GM12878 (cell line): ENCODE measurements at places on chromosomes 6 and 20. TPM values are rescaled to one million over a fixed set of nuclear protein-coding genes. Genes with fewer than 3 reads are reported as not detected.
A peak's percentile ranks its signal among the peaks of the same experiment; 100 is the strongest.

- DNase-seq: no peak
Measured at GRCh38 chr20:53244711-53245110, 272.6 kb downstream of the TSHZ2 start.

GRCh38 chr6:139161817-139162284 lies 27.0 kb downstream of the HECA start:
- peak; percentile 91 for DNase-seq

DNA sequence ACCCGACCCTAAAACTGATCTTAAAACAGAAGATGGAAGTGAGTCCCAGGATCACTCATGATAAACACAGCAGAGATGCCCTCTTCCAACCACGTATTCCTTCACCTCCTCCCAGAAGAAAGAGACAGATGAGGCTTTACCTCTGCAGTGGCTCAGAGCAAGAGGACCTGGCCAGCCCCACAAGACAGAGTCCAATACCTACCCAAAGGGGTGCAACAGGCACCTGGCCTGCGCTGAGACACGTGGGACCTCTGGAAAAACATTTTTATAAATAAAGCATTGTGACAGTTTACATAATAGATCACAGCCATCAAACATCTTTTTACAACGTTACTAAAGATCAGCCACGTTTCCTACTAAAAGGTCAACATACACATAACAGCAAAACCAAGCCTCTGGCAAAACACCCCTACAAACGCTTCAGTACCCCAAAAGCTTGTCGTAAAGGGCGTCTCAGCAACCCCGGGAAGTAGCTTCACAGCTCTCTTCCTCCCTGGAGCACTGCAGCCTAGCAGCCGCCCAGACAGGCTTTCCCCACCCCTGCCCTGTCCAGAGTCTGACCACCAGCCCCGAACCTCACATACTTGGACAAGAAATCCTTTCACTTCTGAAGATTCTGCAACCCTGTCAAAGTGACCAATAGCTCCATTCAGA lies 2.9 kb downstream of the TAF4 start:
- DNase-seq: no peak

DNA sequence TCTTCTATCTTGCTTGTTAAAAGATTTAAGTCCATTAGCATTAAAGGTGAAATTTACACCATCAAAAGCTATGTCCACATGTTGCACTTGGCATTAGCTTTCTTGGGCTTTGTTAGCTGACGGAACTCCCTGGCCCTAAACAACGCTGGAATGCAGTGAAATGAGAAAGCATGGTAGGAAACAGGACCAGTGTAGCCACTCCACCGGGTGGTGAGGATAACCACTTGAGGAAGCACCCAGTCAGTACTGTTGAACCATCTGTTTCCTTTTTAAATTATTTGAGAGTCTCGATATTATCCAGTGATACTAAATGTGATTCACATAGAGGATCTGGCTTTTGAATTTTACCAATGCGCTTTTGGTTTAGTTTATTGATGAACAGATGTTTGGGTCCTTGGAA lies 374.9 kb upstream of the NOX3 start:
- no peak for DNase-seq

DNA sequence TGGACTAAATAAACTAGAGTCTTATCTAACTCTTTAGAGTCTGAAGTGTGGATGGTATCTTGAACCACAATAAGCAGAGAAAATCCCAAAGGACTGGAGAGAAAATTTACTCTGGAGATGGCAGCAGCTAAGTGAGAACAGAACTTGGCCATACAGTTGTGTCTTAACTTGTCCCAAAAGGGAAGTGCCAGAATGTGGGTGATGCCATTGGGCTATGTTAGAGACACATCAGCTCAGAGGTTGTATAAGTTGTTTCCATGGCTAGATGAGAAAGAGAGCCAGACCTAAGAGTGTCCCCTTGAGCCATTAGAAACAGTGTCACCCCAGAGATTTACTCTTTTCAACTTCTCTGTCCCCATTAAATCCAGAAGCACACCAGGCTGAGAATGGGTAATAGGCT lies 36.2 kb downstream of the FOXO3 start:
- no peak for DNase-seq

GRCh38 chr6:24568683-24569082 lies 73.9 kb downstream of the ALDH5A1 start:
- DNase-seq: no peak

GRCh38 chr20:53524589-53525312 lies 68.9 kb downstream of the ZNF217 start:
- DNase-seq: no peak

DNA sequence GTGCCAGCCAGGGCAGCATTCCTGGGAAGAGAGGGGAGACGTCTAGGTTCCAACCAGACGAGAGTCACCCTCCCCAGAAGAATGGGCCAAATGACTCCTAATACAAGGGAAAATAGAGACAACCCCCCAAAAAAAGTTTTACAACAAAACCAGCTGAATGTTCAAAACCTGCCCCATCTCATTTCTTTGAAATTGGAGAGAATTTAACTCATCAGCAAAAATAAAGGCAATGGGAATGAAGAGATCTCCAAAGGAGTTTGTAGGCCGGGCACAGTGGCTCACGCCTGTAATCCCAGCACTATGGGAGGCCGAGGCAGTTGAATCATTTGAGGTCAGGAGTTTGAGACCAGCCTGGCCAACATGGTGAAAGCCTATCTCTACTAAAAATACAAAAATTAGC lies 9.7 kb upstream of the EMILIN3 start:
- DNase-seq: no peak

- no peak for DNase-seq
Measured at GRCh38 chr6:77136086-77136485, 327.2 kb downstream of the HTR1B start.

DNA sequence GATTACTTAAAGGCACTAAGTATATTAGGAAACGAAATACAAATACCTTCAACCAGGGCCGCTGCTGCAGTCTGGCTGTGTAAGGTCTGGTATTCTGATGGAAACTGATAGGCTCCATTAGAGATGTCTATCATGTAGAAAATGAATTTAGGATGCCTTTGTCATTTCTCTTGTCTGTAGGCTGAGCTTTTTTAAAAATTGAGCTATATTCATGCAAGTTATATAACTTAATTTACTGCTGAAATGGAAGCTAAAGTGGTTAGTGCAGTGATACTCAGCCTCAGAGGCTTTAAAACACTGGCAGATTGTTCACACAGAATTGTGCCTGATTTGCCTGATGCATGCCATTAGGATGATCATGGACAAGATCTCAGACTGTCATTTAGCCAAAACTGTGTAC lies 286.2 kb upstream of the QKI start:
- DNase-seq: no peak

- DNase-seq: no peak
Measured at GRCh38 chr6:39037082-39037508, 11.5 kb upstream of the GLP1R start.

GRCh38 chr6:5670811-5671561 lies 335.7 kb downstream of the NRN1 start:
- DNase-seq: no peak

DNA sequence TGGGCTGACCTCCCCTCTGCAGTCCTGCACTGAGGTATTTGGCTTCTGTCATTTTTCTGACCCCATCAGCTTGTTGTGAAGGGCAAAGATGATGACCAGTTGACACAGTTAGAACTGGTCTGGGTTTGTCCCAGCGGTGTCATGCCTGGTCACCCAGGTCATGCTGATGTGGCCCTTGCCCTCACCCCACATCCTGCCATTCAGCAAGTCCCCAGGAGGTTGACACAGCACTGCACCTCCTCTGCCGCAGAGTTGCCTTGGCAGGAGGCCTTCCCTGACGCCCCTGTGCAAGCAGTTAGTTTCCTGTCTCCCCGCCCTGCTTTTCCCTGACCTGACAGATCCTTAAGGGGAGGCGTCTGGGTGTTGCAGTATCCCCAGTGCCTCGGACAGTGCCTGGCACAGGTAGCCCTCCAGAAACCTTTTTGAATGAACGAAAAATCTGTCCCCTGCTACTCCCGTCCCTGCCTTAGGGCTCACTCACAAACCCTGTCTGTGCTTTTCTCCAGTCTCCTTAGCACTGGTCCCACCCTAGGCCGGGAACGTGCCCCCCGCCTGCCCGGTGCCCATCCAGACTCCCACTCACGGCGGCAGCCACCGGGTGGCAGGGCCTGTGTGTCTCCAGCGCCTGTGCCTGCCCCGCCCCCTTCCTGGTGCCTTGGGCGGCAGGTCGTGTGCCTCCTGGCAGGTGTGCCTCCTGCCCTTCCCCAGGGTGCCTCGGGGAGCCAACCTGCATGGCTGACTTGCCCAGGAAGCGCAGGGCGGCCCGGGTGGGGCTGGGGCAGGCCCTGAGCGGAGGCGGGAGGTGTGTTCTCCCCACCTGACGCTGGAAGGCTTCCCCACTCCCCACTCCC lies 146.3 kb upstream of the RNF24 start:
- peak; percentile 19 for DNase-seq

DNA sequence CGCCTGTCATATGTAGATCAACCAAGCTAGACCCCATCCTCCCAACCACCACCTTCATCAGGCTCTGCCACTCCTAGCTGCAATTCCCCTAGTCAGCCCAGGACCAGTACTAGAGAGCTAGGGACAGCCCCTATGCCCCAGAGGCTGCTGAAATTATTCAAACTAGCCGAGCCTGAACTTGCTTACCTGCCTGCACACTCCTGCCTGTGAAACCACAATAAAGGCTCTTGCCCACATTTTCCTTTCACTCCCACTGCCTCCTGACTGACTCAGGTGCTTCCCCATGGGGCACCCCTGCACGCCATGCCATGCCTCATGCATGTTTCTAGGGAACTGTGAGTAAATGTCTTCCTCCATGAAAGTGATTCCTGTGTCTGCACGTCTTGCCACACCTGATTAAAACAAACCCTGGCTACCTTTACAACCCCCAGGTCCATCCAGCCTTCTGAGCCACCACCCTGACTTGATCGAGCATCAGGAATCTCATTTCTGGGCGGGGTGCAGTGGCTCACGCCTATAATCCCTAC lies 66.5 kb upstream of the IER3 start:
- peak; percentile 92 for DNase-seq

GRCh38 chr6:31795616-31796298 lies at the start of gene VARS1:
Gene VARS1, minus strand, starts transcription at chr6:31795752. Its CDS starts 535 bp downstream, at chr6:31795217.
- peak; percentile 62 for DNase-seq

FBXO30 gene
- total RNA-seq: 6.9 and 7.2 TPM in 2 replicates

FERMT1 gene
- 0.66 and 0.74 TPM in 2 replicates for total RNA-seq

PRRC2A gene
- 231 and 244 TPM in 2 replicates for total RNA-seq

GSTA3 gene
- total RNA-seq: not detected in 2 replicates

MEP1A gene
- total RNA-seq: not detected in 2 replicates

ADGB gene
- not detected in 2 replicates for total RNA-seq

MCCD1 gene
- total RNA-seq: not detected in 2 replicates

MROH8 gene
- total RNA-seq: 1.5 and 2.3 TPM in 2 replicates

DEFB127 gene
- total RNA-seq: not detected in 2 replicates

REM1 gene
- total RNA-seq: not detected in 2 replicates

TCF21 gene
- 0.08 TPM in 1 of 2 replicates, not detected in the other for total RNA-seq
